ENCODE measurements at places on chromosomes 3 and 15.
A peak's percentile ranks its signal among the peaks of the same experiment; 100 is the strongest.

GRCh38 chr15:42723068-42723467, 13.9 kb downstream of the CDAN1 start:
- DNase-seq: no peak

DNA sequence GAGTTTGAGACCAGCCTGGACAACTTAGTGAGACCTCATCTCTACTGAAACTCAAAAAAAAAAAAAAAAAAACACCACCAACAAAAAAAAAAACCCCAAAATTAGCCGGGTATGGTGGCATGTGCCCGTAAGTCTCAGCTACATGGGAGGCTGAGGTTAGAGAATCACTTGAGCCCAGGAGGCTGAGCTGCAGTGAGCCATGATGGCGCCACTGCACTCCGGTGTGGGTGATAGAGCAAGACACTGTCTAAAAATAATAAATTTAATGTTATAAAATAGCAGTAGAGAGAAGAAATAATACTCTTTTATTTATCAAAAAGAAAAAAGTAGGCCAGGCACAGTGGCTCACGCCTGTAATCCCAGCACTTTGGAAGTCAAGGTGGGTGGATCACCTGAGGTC, 17.4 kb downstream of the RCCD1 start:
- DNase-seq: no peak

DNA sequence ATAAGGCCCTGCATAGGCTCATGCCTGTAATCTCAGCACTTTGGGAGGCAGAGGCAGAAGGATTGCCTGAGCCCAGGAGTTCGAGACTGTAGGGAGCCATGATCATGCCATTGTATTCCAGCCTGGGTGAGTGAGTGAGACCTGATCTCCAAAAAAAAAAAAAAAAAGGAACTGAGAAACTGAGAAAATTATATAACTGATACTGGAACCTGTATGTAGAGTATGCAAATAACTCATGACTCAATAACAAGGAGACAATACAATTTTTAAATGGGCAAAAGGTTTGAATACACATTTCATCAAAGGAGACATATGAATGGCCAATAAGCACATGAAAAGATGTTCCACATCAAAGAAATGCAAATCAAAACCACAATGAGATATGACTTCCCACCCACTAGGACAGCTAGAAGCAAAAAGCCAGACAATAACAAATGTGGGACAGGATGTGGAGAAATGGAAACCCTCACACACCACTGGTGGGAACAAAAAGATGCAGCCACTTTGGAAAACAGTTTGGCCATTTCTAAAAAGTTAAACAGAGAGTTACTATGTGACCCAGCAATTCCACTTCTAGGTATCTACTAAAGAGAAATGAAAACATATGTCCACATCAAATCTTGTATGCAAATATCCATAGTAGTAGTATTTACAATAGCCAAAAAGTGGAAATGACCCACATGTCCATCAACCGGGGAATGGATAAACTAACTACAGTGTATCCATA, 70.7 kb downstream of the IQSEC1 start:
- DNase-seq: no peak

GRCh38 chr3:153320585-153321128, 158.6 kb downstream of the RAP2B start:
- DNase-seq: no peak

DNA sequence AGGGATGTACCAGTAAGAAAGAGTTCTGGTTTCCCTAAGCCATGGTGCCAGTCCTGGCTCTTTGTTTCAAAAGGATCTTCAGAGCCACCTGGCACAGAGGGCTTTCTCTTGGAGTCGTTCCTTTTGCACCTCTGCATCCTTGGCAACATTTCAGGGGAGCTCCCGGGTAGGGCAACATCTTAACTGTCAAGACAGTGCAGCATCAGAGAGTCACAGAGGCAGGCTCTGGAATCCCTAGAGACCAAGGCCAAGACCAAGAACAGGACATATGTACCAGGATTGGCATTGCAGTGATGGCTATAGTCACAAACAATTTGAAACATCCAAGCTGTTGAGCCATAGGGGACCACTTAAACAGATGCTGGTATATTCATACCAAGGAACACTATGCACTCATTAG, 129.4 kb upstream of the ADPGK start:
- DNase-seq: no peak

- no peak for DNase-seq
These were observed 94.8 kb downstream of the ABHD5 start for GRCh38 chr3:43785551-43785950.

- DNase-seq: peak; percentile 58
These were observed at the start of gene MAP1A for GRCh38 chr15:43517354-43518196. TSS of gene MAP1A (plus strand) at chr15:43517608. CDS start at chr15:43521474, 3,866 bp downstream.

DNA sequence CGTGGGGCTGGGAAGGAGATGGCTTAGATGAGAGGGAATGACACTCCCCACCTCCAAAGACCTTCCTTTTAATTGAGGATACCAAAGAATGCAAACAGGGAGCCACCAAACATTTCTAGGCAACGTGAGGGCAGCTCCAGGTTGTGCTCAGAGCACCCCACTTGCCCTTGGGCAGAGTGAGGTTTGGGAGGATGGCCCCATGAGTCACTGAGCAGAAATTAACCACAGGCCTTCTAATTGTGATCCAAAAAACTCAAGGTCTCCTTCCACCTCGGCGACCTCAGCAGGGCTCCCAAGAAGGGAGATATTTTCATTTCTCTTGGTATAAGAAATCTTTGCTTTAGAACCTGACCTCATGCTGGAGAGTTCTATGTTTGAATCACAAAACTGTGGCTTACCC, 305.0 kb upstream of the TPM1 start:
- peak; percentile 78 for DNase-seq

GRCh38 chr3:55647670-55648069, 160.6 kb upstream of the WNT5A start:
- DNase-seq: no peak

DNA sequence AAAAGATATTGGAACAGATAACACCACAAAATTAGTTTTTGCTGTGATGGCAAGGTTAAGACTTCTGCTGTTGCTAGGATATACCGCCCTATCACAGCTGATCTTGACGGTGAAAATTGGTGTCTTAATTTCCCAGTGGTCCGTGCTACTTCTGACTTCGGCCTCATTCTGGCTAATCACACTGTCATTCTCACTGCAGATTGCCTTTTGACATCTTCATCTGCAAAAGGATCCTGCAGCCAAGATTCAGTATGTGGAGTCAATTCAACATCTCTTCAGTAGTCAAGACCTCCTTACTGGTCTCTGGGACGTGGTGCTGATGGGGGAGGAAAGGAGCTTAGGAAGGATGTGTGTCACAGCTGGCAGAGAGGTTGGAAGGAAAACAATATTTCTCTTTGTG, 438.6 kb downstream of the WDR72 start:
- no peak for DNase-seq

DNA sequence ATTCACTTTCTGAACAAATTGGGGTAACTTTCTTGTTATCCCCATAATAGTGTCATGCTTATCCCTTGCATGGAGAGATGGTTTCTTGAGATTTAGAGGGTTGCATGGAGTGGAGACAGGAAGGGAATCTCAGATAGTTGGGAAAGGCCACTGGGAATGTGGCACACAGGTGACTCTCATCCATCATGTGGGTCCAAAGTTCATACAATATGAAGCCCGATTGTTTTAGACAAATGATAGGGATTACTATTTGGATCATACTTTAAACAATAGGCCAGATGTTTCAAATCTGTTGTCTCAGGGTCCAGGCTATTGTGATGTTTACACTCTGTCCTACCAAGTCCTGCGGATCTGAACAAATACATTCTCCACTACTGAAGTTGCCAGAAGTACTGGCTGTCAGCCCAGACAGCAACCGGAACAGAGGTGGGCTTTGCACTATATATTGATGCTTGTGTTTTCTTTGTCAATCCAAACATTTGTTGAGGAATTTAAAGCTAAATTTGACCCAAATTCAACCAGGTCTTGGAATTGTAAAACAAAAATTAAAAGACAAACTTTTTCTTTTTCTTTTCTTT, 39.2 kb upstream of the NMNAT3 start:
- DNase-seq: no peak

DNA sequence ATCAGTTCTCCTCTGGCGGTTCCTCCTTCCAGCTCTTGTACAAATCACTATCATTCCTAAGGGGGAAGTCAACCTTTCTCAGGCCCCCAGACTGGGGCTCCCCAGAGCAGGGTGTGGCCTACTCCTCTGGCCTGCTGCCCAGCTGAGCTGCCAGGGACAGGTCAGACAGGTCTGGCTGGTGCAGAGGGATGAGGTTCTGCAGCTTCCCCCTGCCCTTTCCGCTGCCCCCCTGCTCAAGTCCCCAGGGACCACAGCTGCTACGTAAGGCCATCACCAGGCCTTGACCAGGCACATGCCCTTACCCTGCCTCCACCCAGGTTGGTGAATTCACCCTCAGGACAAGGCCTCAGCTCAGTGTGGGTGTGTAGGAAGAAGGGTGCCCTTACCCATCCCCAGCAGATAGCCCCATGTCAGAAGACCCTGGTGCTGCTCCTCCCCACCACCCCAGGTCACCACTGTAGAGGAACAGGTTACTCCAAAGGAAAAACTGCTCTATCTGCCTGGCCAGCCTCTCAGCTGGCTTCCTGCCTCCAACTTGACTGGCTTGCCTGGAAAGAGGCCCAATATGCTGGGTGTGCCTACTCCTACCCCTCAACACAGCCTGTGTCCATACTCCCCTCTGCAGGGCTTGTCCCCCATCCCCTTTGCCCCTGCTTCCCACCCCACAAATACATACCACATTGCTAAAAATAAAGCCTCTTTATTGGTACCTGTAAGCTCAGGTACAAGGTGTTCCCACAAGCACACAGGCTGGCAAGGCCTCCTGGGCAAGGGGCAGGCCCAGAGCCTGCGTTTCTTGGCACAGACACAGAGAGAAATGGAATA, 12.0 kb downstream of the CSRNP1 start:
- peak; percentile 48 for DNase-seq

DNA sequence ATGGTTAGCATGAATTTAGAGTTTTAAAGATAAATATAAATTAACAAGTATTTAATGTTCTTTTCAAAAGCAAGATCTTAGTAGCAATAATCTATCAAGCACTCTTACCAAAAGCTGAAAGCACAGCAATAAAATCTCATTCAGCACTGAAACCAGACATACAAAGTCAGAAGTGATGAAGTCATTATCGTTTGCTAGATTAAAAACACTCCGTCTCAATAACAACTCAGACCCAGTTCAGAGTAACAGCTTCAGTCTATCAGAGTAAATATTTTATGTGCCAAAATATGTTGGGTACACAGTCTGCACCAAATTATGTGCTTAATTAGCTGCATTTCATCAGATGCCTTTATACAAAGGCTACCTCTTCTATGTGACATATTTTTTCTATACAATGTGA, 41.6 kb downstream of the CPA3 start:
- DNase-seq: no peak

DNA sequence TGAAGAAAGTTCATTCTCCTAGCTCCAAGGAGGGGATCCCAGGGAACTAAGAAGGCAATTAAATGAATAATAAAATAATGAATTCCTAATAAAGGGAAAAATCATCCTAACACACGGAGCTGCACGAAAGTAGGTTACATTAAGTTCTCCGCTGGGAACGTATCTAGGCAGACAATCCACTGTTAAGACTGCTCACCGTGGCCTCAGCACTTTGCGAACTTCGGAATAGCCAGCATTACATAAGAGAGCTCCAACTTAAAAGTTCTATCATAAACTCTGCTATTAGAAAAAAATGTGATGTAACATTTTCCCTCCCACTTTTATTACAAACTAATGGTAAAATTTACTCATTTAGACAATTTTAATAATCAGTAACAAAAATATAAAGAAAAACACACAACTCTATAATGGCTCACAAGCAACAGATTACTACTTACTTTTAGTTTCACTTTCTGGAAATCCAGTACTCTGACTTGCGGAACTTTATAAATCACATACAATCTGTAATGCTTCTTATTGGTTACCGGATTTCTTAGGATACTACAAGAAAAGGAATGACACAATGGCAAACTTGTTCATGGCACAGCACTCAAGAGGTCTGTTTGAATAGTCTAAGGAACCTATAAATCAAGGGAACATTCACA, 8.5 kb downstream of the SNRPA1 start:
- DNase-seq: no peak

GRCh38 chr3:71303627-71304200, 279.8 kb downstream of the FOXP1 start:
- DNase-seq: no peak

- no peak for DNase-seq
These were observed 21.7 kb downstream of the TMEM43 start for GRCh38 chr3:14146381-14147065.

GRCh38 chr3:112446343-112446742, 52.9 kb downstream of the BTLA start:
- DNase-seq: peak; percentile 1

DNA sequence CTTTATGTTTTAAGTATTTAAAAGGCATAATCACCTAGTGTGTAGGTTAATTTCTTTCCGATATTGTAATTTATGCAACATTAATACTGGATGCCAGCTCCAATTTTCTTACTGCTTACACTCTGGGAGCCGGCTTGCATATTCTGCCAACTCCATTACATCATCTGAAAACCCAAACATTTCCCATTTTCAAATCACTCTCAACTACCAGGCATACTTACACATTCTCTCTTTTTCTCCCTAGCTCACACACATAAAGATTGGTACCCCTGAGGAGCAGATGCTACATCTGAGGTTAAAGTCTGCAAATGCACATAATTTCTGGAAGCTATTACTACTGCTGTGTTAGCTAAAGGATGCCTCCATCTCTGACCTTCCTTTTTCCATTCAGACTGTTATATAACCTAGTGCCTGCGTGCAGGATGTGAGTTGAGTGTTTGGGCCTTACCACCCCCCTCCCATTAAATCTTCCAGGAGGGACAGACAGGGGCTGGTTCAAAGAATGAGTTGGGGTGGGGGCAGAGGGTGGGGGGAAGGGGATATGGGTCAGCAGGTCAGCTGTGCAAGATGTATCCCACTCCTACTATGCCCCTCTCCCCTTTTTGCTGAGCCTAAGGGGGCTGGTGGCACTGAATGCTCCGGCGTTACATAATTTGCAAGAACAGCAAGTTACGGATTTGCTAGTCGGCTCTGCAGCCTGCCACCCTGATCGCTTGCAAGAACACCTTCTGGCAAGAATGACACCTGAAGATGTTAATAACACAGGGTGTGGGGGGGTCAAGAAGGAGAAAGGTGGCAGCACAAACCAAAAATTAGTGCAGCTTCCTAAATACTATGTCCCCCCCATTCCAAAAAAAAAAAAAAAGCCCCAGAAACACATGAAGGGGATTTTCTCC, 2.5 kb downstream of the RORA start:
- DNase-seq: no peak

- DNase-seq: no peak
These were observed 261.9 kb downstream of the TBL1XR1 start for GRCh38 chr3:176935194-176935888.

GRCh38 chr15:98760112-98760826, 111.9 kb downstream of the IGF1R start:
- DNase-seq: no peak

DNA sequence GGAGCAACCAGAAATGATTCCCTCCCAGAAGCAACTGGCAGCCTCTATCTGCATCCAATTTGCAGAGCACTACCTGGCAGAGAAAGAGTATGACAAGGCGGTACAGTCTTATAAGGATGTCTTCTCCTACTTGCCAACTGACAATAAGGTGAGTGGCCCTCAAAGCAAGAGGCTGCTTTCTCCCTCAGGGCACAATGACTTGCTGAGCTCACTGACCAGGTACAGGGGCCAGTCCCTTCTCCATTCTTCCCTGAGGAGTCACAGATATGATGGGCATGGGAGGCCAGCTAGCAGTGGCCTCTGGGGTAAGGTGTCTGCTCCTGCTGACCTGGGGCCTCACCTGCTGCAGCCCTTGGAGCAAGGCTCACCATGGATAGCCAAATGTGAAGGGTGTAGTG, 20.3 kb downstream of the CSRNP1 start:
- no peak for DNase-seq

GRCh38 chr15:55401786-55402246, 6.3 kb downstream of the CCPG1 start:
- DNase-seq: no peak
